ENCODE measurements at places on chromosomes 16 and 17.

DNA sequence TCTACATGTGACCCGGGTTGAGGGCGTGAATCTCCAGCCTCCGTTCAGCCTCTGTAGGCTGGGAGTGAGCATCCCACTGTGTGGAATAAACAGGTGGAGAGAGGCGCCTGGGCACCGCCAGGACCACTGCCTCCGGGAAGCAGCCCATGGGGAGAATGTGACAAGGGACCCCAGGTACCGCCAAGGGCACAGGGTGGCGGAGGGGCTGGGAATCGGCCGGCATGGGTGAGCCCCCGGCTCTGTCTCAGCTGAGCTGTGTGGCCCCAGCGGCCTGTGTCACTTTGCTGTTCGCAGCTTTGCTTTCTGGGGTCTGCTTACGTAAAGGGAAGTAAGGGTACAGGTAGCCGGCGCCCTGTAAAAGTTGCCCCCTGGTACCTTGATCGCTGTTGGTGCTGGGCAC is 11.5 kb downstream of the GSE1 start:
- DNase-seq, result no peak

GRCh38 chr16:67201411-67202345 is 2.7 kb downstream of the ELMO3 start:
- no peak for DNase-seq

DNA sequence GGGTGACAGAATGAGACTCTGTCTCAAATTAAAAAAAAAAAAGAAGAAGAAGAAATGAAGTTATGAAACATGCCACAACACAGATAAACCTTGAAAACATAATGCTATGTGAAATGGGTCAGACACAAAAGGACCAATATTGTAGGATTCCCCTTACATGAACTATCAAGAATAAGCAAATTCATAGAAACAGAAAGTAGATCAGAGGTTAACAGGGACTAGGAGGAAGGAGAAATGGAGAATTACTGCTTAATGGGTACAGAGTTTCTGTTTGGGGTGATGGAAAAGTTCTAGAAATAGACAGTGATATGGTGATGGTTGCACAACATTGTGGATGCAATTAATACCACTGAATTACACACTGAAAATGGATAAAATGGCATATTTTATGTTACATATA is 16.3 kb downstream of the RANBP10 start:
- DNase-seq, result no peak

DNA sequence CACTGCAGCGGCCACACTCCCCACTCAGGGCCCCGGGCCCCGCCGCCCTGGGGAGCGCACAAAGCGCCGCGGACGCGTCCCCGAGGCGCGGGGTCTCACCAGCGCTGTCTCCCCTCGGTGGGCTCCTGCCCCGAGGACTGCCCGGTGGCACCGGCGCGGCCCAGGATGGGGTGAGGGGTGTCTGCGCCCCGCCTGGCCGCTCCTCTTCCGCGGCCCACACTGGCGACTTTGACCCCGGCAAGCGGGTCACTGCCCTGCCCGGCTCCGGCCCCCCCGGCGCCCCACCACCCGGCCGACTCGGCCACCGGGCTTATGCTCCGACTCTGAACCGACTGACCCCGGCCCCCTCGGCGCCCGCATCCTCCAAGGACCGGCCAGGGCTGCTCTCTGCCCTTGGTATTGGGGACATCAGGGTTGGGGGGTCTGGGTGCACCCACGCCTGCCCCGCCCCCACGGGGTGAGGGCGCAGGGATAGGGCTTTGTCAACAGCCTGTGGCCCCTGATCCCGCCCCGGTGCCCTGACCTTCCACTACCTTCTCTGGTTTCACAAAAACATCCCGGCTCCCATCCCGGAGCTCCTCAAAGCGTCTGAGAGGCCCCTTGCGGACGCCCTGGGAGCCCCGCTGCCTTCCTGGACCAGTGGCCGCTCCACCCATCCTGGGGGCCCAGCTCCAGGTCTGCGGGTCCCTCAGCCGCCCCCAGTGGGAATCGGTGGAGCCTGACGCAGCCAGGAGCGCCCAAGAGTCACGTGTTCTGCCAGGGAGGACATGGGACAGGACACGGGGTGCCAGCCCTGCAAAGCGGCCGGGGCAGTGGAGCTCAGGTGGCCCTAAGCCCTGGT is 829 bp downstream of the GCGR start:
- no peak for DNase-seq

DNA sequence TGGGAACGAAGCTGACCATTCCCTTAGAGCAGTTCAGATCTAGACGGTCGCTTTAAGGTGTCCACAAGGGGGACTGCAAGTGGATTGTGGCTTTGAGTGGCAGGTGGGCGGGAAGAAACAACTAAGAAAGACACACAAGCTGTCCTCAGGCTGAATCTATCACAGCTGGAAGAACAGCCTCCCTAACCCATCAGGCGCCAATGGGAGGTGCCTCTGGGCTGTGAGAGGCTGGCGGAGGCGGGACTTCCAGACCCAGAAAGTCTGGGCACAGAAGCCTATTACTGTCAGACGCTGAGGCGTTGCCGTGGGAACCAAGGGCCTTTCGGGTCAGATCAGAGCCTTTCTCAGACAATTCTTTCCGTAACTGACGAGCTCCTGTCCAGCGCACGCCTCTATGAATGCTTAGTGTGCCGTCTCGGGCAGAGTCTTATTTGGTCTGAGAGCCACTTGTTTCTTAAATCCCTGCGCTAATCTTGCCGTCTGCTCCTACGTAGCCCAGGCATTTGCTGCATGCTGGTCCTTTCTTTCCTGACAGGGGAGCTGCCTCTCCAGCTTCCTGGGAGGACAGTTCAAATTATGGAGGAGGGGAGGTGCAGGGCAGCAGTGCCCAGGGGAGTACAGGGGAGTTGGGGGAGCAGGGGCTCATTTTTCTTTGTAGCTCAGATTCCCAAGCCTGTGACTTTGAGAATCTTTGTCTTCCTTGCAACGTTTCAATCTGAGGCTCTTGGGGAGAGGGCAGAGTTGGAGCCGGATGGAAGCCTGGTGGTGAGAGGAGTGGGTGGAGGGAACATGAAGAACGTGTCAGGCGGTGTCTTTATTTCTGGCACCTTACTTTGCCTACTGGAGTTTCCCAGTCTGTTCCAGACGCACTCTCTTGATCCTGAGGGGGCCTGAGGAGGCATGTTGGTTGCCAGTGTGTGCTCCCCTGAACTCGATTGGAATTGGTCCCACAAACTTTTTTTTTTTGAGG is 618.7 kb downstream of the KCNJ18 start:
- DNase-seq, result no peak

GRCh38 chr16:78251115-78251514 is 151.7 kb downstream of the WWOX start:
- DNase-seq, result no peak

DNA sequence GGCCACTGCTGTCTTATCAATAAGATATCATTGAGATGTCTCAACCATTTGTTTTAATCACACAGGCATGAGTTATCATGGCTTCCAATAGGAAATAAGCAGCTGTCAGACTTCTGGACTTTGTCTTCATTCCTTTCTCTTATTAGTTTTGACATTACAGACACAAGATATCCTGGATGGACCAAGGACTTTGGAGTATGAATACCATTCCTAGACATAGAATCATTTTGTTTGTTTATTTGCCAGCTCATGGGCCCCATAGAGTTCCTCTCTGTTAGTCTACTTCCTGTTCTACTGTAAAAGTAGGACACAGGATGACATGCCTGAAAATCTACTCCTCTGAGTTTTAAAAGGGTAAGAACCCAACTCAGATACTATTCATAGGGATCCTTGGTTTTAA is 77.7 kb upstream of the KCNJ16 start:
- no peak for DNase-seq

DNA sequence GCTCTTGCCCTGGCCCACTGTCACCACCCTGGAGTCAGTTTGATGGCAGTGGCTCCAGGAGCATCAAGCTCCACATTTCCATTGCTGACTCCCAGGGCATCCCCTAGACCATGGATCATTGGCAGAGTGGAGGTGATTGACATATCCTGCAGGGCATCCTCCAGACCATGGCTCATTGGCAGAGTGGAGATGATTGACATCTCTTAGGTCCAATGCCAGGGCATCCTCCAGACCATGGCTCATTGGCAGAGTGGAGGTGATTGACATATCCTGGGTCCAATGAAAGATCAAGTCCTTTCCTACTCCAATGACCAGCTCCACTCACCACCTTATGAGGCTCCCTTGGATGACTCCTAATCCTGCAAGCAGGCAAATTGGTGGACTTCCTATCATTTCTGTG is 174.3 kb upstream of the NLRP1 start:
- no peak for DNase-seq

GRCh38 chr17:80169107-80169506 is 723 bp upstream of the CARD14 start:
- DNase-seq, result no peak

GRCh38 chr16:30984669-30985400 is at the start of gene HSD3B7:
TSS of gene HSD3B7 (plus strand) at chr16:30985207. CDS start at chr16:30985659, 452 bp downstream.
- peak; percentile 88 for DNase-seq

- DNase-seq, result no peak
Measured at GRCh38 chr17:21676281-21677111, 15.8 kb upstream of the KCNJ18 start.

GRCh38 chr16:5031601-5032000 is 2.1 kb downstream of the NAGPA start:
- DNase-seq, result no peak

DNA sequence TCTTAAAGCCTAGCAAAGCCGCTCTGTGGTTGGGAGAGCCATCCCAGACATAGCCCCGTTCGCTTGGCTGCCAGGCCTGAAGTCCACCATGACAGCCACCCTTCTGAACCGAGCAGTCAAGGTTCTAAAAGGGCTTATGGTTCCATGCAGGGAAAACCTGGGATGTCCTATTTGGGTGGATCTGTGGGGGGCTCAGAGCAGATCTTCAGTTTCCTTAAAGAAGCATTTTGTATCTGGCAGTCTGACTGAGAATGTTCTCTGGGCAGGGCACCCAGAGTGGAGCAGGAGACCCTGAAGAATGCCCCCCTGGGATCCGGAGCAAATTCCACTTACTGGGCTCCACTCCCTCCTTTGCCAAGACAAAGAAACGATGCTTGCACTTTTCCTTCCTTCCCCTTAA is 127.2 kb downstream of the IRX5 start:
- DNase-seq, result no peak

DNA sequence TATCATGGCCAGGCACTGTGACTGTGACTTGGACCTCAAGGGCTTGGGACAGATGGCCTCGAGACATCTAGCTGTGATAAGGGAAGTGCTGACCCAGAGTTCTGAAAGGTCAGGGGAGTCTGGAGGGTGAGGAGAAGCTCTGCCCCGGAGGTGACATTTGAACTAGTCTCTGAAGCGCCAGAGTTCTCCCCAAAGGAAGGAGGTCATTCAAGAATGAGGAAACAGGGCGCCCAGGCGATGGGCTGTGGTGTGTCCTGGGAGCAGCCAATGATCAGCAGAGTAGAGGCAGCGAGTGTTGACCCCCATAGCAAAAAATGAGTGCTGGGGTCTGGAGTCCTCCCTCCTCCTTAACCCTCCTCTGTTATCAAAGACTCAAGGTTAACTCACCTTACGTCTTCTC is 4.9 kb downstream of the STARD3 start:
- no peak for DNase-seq

GRCh38 chr17:36498155-36498554 is 11.7 kb downstream of the ZNHIT3 start:
- DNase-seq, result no peak

- DNase-seq, result no peak
Measured at GRCh38 chr16:86854626-86855294, 276.4 kb downstream of the FOXL1 start.

DNA sequence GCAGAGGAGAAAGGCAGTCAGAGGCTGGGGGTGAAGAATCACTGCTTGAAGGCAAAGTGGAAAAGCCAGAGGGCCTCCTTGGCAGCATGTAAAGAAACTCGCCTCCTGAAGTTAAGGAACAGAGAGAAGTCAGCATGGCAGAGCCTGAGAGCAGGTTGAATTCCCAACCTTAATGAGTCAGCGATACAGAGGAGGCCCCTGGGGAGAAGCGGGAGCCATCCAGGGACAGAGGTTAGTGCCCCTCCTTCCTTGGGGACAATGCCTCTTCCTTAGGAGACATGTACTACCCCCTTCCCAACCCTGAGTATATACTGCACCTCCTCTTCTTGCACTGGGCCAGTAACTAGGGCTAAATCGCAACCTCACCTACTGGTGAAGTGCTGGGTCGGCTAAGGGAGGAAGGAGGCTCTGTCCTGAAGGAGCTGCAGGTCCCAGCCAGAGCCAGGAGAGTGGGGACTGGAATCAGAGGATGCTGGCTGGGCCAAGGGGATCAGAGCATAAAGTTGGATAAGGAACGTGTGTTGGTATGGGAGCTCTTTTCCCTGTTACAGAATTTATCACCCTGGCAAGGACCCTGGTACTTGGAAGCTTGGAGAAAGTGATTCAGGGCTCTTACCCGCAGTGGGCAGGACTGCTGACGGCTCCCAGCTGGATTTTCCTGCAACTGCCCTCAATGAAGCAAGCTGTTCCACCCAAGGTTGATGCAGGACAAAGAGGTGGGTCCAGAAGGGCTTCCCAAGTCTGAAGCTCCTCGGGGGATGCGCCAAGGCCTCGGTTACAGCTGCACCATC is 5.4 kb upstream of the AANAT start:
- DNase-seq, result no peak

DNA sequence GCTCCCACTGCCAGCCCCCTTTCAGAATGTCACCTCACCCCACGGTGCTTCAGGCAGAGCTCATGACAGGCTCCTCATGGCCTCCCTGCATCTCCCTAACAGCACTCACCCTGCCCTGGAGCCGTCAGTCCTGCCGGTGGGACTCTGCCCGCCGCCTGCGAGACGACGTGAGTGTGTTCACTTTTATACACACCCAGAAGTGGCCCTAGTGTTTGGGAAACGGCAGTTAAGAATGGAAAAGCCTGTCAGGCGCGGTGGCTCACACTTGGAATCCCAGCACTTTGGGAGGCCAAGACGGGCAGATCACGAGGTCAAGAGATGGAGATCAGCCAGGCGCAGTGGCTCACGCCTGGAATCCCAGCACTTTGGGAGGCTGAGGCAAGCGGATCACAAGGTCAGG is 12.3 kb upstream of the CYTH1 start:
- DNase-seq, result no peak

DNA sequence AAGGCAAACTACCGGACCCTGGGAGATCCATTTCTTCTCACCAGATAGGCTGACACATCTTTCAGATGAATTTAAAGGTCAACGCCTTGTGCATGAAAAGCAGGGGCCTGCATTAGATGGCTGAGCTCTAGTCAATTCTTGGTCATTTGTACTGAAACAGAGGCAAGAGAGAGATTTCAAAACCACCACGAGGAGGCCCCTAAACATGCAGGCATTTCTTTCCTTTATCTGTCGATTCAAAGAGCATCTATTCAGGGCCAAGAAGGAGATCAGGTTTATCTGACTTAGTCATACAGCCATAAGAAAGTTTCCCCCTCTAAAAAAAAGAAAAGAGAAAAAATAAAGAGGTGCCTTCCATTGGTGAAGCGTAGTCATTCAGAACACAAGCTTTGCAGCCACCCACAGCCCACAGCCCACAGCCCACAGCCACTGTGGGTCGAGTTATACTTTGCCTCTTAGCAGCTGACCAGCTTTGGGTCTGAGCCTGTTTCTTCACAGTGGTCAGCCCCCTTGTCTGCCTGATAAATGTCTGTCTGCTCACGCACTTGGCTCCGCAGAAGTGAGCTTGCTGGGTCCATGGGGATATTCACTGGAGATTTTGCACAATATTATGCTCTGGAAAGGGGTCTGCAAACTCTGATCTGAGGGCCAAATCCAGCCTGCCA is 207.5 kb downstream of the CDH13 start:
- DNase-seq, result no peak
